ENCODE measurements at places on chromosomes 4 and X. TPM values are rescaled to one million over a fixed set of nuclear protein-coding genes. Genes with fewer than 3 reads are reported as not detected.
A peak's percentile ranks its signal among the peaks of the same experiment; 100 is the strongest.

- no peak for DNase-seq
Observed at GRCh38 chr4:142883040-142883832, 37.1 kb upstream of the INPP4B start.

- DNase-seq, result no peak
Observed at GRCh38 chr4:105588252-105588651, 35.8 kb downstream of the ARHGEF38 start.

DNA sequence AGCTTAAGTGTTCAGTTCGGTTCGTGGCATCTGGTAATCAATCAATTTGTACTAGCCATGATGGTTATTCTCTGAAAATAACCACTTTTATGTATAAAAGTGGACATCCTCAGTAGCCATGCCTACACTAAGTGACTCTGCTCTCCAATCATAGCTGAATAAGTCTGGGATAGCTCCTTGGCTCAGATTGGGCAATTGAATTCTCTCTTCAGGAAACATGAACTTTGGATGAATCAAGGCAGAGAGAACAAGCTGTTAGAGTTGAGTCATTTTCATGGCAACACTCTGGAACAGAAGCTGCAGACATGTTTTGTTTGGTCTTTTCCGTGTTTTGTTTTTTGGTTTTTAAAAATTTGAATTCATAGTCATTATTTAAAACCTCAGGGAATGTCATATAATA is 66.8 kb upstream of the TMEM164 start:
- no peak for DNase-seq

Gene BMPR1B
- 0.81 TPM for total RNA-seq

Gene SOD3
- total RNA-seq, result 33.0 TPM

DNA sequence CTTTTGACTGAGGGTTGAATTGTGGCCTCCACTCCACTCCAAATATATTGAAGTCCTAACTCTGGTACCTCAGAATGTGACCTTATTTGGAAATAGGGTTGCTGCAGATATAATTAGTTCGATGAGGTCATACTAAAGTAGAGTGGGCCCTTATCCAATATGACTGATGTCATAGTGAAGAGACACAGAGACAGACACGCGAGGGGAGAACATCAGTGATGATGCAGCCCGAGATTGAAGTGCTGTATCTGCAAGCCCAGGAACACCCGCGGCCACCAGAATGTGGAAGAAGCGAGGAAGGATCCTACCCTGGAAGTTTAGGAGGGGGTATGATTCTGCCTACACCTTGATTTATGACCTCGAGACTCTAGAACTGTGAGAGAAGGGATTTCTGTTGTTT is 279.0 kb downstream of the ANKRD50 start:
- no peak for DNase-seq

DNA sequence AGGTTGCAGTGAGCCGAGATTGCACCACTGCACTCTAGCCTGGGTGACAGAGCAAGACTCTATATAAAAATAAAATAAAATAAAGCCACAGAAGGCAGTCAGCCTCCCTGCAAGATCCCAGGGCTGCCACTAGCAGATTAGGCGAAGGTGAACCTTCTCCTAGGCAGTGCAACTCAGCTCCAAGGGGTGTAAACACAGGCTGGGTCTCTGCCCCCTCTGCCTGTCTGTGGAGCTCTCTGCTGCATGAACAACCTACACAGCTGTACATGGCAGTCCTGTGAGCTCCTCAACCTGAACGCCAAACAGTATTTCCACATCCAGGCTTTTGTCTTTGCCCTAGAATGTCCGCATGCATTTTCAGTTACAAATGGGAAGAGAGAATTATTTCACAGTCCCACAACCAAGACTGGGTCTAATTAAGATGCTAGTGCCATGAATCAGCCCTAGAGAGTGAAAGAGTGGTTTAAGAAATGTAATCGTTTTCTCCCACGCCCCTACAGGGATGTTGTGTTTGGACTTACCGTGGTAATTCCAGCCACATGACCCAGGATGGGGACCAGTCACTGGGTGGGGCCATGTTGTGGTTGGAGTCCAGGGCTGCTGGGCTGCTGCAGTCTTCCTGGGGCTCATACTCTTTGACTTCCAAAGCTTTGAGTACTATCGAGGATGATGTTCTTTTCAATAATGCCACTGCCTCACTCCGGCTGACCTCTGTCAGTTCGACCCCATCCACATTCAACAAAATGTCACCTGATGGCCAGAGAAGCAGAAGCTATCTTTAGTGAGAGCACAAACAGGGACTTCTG is 99.0 kb downstream of the FIP1L1 start:
- DNase-seq, result no peak

DNA sequence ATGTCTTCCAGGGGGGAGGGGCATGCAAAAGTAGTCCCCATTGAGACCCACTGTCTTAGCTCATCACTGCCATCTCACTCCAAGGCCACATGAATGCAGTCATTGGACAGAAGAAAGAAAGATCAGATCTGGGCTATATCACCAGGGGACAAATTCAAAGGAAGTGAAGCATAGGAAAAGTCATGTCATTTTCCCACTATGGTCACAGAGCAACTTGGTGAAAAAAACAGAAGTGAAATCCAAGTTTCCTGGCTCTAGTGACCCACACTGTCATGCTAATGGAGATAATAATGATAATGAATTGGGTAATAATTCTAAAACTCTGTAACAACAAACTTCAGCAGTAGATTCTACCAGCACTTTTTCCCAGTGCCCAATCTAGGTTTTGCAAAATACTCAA is 9.9 kb downstream of the LHFPL1 start:
- no peak for DNase-seq

Gene IL2
- not detected for total RNA-seq

DNA sequence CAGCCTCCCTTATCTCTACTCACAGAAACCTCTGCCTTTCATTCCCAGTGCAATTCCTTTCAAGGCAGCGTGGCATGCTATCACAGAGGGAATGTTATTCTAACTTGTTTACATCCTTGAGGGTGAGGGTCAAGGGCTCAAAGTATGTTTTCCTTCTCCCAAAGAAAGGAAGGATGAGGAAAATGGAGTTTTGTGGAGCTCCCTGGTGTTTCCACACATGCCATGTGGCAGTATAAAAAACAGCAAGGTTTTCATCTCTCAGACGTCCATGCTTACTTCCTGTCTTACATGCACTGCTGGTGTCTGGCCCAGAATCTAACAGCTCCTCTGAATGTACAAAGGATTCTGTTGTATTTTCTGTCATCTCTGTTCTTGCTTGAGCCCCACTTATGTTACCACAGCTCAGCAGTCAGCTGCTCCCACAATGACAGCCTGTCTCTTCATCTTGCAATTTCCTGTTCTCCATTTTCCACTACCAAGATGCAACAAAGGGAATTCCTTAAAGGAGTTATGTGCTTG is 128.0 kb downstream of the SNCA start:
- DNase-seq, result no peak

Gene MMRN1
- total RNA-seq, result 40.1 TPM

DNA sequence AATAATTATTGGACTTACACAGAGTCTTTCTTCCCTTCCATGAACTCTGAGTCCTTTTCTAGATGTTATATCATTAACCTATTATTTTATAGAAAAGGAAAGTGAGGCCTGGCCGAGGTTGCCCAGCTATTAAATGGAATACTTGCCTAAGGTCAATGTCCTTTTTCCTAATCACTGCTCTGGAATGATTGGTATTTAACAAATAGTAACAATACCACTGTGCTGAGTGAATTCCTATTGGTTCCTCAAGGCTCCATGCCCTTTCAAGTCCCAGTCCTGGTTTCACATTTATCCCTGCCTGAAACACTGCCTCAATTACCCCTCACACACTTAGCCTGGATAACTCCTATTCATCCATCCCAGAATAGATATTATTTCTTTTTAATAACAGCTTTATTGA is 6.2 kb downstream of the TCEAL9 start:
- DNase-seq, result no peak

- DNase-seq, result no peak
Observed at GRCh38 chr4:137794764-137795254, 262.5 kb upstream of the PCDH18 start.

Gene MAGEB17
- 0.22 TPM for total RNA-seq

GRCh38 chr4:7777017-7777710 is 162.5 kb downstream of the AFAP1 start:
- no peak for DNase-seq

GRCh38 chrX:13254076-13254785 is 65.6 kb downstream of the ATXN3L start:
- DNase-seq, result no peak

DNA sequence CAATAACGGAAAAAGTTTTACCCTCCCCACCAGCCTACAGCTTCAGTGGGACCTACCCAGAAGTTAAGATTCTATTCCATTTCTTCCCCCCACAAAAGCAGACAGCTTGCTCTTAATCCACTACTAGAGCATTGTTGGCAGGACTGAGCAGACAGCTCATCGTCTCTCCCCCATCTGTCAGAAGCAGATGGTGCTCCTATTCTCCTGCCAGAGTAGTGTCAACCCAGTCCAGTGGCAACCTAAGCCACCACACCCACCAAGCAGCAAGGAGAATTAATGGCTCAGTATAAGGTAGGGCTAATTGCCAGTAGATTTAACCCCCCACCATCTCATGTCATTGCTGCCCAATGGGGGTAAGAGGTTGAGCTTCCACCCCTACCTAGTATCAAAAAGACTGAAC is 62.0 kb downstream of the AWAT2 start:
- no peak for DNase-seq

DNA sequence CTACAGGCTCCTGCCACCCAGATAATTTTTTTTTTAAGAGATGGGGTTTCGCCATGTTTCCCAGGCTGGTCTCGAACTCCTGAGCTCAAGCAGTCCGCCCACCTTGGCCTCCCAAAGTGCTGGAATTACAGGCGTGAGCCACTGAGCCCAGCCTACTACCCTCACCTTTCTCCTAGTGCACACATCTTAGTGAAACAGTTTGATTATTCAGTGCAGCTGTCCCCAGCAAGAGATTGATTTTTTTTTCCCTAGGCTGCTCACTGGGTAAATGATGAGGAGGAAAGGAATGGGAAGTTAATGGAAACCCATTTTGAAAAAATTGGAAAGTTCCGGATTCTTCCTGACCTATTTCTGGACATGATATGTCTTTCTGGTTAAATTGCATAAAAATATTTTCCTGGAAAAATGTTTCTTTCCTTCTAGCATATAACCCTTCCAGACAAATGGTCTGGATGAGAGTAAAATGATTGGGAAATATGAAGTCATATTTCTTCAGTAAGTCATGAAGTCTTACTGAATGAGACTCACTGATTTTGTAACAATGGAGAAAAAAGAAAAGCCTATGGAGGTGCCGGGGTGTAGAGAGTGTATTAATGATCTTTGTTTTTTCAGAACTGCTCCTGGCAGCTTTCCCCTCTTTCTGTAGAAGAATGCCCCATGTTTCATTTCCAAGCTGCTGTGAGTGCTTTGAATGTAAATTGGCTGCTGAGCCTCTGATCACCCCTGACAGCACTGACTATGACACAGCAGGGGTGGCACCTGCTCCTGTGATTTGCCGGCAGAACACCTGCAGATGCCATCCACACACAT is 19.5 kb upstream of the ZNF41 start:
- no peak for DNase-seq

Gene AFF2
- 0.63 TPM for total RNA-seq

DNA sequence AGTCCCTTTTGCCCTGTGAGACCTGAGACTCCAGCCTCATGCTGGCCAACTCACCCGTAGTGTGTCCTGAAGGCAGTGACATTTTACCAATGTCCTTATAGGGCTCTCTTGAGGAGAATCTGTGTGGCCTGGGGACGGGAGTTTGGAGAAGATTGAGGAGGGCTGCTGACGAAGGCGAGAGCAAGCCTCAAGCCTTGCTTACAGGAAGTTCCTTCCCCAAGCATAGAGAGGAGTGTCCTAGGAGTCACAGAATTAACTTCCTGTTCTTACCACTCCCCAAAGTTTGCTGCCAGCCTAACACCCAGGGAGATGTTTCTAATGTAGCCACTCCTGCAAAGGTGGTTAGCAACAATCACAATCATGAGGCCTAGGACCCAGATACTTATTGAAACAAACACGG is at the start of gene NXF3:
Gene NXF3, minus strand, starts transcription at position 202 of the 400 bp plus-strand sequence. Its CDS starts 120 bp downstream, at position 82.
- DNase-seq, result no peak

Gene NPY2R
- total RNA-seq, result 1.4 TPM

- DNase-seq, result peak; percentile 61
Observed at GRCh38 chrX:149950681-149951080, 12.4 kb upstream of the EOLA2 start.

GRCh38 chrX:46850771-46851170 is 13.9 kb downstream of the RP2 start:
- no peak for DNase-seq
